Lower leg skin (tissue), 4 donors: ENCODE measurements at places on chromosomes 12 and 14. TPM values are rescaled to one million over a fixed set of nuclear protein-coding genes. Genes with fewer than 3 reads are reported as not detected.

The LRP1-AS gene
- not detected for total RNA-seq

The LMNTD1 gene
- total RNA-seq = not detected

The PGF gene
- 22.3 TPM for total RNA-seq

The BEST3 gene
- 0.49 TPM for total RNA-seq

The SPTB gene
- 0.66 TPM for total RNA-seq

The CEBPE gene
- not detected for total RNA-seq

The GPR84 gene
- total RNA-seq = not detected

The FAIM2 gene
- total RNA-seq = 0.08 TPM

The LYZ gene
- 14.3 TPM for total RNA-seq

The SALL2 gene
- 2.2 TPM for total RNA-seq

The CAPZA3 gene
- 0.39 TPM for total RNA-seq

The CCDC175 gene
- total RNA-seq = not detected

The SLC2A13 gene
- 9.2 TPM for total RNA-seq

The OAS1 gene
- total RNA-seq = 24.8 TPM

The INHBE gene
- total RNA-seq = not detected
